Esophagus muscularis mucosa (tissue), 4 donors: ENCODE measurements at places on chromosomes 11 and 22. TPM values are rescaled to one million over a fixed set of nuclear protein-coding genes. Genes with fewer than 3 reads are reported as not detected.

DNA sequence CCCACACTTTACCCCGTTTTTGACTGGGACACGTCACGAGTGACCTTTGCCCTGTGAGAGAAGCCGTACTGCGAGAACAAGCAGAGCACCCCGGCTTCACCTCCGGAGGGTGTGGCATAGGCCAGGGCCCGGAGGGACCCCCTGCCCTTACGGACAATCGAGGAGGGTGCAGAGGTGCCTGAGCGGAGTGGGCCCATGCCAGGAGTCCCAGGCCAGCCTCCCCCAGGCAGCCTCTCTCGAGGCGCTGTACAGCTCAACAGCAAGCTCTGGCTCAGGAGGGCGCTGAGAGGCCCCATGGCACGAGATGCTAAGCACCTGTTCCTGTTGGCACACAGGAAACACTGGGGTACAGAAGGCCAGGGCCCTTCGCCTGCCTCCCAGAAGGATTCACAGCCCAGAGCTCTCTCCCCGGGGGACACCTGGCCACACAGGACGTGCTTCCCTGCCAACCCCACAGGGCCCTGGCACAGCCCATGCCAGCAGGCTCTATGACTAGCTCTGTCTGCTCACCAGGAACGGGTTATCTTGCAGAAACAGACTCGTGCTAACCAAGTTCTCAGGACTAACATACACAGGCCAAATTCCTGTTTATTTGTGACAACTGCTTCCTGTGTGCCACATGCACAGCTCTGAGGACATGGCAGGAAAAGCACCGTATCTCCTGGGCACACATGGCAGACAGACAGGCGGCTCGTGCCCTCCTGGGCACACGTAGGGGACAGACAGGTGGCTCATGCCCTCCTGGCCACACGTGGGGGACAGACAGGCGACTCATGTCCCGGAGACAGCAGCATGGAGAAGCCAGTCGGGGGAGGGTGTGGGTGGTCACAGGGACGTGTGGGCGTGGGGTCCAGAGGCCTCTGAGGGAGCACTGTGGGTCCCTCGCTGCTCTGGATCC lies 11.6 kb downstream of the TOLLIP start:
- H3K27me3 ChIP-seq = no peaks in the 10 kb centered on the region
- H3K27ac ChIP-seq = peak overlapping the region; percentile 95
- H3K4me1 ChIP-seq = peaks cover 52% of the 10 kb centered on the region
- H3K4me3 ChIP-seq = no peak overlapping the region

DNA sequence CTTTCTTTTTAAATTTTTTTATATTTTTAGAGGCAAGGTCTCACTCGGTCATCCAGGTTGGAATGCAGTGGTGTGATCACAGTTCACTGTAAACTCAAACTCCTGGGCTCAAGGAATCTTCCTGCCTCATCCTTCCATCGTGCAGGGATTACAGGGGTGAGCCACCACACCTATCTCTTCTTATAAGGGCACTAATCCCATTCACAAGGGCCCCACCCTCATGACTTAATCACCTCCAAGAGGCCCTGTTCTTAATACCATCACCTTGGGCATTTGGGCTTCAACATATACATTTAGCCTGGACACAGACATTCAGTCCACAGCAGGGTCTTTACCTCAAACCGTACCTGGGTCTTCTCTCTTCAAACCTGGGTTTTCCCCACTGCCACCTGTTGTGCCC lies 4.5 kb upstream of the GTSE1 start:
- H3K4me3 ChIP-seq = no peak overlapping the region
- H3K27me3 ChIP-seq = no peaks in the 10 kb centered on the region
- H3K36me3 ChIP-seq = peaks cover 13% of the 10 kb centered on the region
- H3K27ac ChIP-seq = no peak overlapping the region
- DNase-seq = no peak

- peak overlapping the region; percentile 27 for H3K4me3 ChIP-seq
- peaks cover 9% of the 10 kb centered on the region for H3K27me3 ChIP-seq
- no peak for DNase-seq
Measured at GRCh38 chr22:45645150-45645525, 26.5 kb upstream of the ATXN10 start.

- no peaks in the 10 kb centered on the region for H3K27me3 ChIP-seq
- no peaks in the 10 kb centered on the region for H3K4me1 ChIP-seq
- DNase-seq = no peak
- H3K27ac ChIP-seq = no peak overlapping the region
- no peaks in the 10 kb centered on the region for H3K36me3 ChIP-seq
- no peak overlapping the region for H3K4me3 ChIP-seq
Measured at GRCh38 chr11:48207881-48208280, 8.7 kb upstream of the OR4B1 start.

GRCh38 chr11:32847511-32847910 lies 17.8 kb downstream of the PRRG4 start:
- no peak overlapping the region for H3K27ac ChIP-seq
- no peaks in the 10 kb centered on the region for H3K27me3 ChIP-seq
- H3K36me3 ChIP-seq = no peaks in the 10 kb centered on the region

DNAJB7 gene
- not detected for total RNA-seq

RAB39A gene
- 0.69 TPM for total RNA-seq

OR51I1 gene
- total RNA-seq = not detected

CTTN gene
- total RNA-seq = 111 TPM

KCNK4 gene
- not detected for total RNA-seq

PPARA gene
- 25.5 TPM for total RNA-seq

PPM1F gene
- 30.3 TPM for total RNA-seq
